Jurkat, Clone E6-1 (cell line): ENCODE measurements at places on chromosomes 5 and 9.
A peak's percentile ranks its signal among the peaks of the same experiment; 100 is the strongest.

GRCh38 chr9:36222449-36222848 is 31.7 kb downstream of the CLTA start:
- DNase-seq, result no peak

DNA sequence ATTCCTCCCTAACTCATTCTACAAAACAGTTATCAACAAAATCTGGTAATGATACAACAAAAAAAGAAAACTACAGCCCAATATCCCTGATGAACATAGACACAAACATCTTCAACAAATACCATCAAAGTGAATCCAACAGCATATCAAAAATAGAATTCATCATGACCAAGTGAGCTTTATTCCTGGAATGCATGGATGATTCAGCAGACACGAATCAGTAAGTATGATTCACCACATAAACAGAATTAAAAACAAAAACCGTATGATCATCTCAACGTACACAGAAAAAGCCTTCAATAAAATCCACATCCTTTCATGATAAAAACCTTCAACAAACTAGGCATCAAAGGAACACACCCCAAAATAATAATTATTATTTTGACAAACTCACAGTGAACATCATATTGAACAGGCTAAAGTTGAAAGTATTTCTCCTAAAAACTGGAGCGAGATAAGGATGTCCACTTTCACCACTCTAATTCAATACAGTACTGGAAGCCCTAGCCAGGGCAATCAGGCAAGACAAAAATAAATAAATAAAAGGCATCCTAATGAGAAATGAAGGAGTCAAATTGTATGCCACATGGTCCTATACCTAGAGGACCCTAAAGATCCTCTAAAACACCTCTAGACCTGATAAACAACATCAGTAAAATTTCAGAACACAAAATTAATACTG is 305.1 kb upstream of the RGMB start:
- DNase-seq, result no peak

GRCh38 chr5:4410151-4410550 is 730.0 kb upstream of the ADAMTS16 start:
- DNase-seq, result no peak

DNA sequence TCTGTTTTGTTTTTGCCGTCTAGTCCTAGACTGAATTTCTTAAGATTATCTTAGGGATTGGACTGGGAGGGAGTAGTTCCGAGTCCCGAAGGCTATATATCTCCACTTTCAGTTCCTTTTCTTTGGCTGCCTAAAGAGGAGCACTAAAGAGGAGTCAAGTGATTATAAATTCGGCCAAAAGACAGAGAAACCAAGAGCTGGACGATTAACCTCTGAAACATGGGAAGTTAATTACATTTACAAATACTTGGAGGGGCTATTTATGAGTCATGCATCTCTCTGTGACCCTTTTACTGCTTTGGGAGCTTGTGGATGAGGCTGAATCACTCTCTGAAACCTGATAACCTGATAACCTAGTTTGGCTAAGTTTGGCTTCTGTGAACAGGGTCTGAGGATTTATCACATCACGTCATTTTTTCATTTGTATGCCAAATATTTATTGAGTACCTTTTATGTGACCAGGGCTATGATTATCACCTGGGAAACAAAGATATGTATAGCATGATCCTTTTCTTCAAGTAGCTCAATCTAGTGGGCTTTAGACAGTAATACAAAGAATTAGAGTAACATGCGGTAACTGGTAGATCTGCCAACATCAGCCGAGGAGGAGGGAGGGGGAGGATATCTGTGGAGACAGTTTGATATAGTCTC is 180.9 kb downstream of the CD180 start:
- DNase-seq, result no peak

DNA sequence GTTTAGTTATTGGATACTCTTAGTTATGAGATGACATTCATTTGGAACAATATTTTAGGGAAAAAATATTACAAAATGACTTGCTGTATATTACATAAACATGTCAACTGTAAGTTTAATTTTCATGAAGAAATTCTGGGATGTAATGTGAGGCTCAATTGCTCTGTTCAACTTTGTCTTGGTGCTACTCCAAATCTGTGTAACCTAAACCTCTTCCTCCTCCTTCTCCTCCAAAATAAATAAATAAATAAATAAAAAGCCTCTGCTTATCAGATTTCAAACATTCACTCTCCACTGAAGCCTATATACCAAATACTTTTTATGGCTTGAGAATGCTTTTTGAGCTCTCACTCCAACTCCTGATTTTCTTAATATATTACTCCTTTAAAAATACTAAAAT is 27.7 kb downstream of the ACTBL2 start:
- DNase-seq, result no peak

- peak; percentile 43 for DNase-seq
Measured at GRCh38 chr5:12292610-12293204, 388.5 kb upstream of the CTNND2 start.

- DNase-seq, result no peak
Measured at GRCh38 chr9:14432666-14433350, 118.9 kb upstream of the NFIB start.

DNA sequence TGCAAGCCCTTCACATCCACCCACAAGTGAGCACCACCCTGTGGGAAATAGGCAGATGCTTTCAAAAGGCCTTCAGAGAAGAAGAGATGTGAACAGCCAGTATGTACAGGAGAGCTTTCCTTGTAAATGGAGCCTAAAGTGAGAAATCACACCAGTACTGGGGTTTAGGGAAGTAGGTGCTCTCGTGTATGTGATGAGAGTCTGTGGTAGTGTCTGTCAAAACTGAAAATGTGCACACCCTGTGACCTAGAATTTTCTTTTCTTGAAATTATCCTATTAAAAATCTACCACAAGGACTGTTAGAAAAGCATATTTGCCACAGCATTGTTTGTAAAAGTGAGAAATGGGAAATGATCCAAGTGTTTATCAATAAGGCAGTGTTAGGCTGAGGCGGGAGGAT is 16.6 kb downstream of the OTULINL start:
- DNase-seq, result no peak

- DNase-seq, result no peak
Measured at GRCh38 chr9:8157683-8158324, 358.2 kb upstream of the DMAC1 start.

- no peak for DNase-seq
Measured at GRCh38 chr5:80474929-80475328, 13.0 kb upstream of the FAM151B start.

GRCh38 chr9:109253637-109254284 is 67.1 kb downstream of the EPB41L4B start:
- DNase-seq, result no peak

DNA sequence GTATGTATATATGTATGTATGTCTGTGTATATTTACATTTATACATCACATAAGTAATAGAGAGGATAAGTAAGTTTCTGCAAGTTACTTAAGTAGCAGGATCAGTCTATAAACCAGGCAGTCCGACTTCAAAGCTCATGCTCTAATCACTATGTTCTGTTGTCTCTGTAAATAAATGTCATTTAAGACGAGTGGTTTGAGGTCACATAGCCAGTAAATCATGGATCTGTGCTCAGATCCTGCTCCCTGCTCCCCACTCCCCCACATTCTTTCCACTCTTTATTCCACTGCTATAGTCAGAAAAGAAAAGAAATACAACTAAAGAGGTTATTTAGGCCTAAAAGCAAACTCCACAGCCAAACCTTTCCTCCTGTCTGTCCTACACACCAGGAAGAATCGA is 90.4 kb downstream of the SERINC5 start:
- no peak for DNase-seq

DNA sequence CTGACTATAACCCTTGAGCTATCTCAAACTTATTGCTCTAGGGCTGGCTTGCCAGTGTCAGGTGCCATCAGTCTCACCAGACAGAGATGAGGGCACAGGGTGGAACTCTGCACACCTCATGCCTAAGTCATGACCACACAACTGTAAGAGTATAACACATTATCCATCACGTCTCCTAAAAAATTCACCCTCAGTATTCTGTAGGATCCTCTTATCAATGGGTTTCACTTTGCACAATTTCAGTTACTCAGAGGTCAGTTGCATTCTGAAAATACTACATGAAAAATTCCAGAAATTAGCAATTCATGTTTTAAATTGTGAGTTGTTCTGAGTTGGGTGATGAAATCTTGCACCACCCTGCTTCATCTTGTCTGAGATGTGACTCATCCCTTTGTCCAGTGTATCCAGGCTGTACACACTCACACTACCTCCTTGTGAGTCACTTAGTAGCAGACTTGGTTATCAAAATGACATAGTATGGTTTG is 690.9 kb upstream of the CDH18 start:
- no peak for DNase-seq

DNA sequence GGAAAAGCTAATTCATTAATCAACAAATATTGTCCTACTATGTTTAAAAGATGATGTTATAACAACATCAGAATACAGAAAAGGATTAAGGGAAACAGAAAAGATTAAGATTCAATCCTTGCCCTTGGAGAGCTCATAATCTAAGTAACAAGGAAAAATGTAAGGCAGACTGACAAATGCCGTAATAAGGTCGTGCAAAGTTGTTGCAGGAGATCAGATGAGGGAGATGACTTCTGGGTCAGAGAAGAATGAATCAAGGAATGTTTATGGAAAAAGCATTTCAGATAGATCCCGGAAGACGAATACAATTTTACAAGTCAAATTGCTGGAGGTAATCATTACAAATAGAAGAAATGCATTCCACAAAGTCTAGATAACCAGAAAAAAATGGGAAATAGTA is 6.4 kb downstream of the ADAMTS6 start:
- no peak for DNase-seq

GRCh38 chr5:142248853-142249462 is 75.9 kb downstream of the SPRY4 start:
- no peak for DNase-seq

DNA sequence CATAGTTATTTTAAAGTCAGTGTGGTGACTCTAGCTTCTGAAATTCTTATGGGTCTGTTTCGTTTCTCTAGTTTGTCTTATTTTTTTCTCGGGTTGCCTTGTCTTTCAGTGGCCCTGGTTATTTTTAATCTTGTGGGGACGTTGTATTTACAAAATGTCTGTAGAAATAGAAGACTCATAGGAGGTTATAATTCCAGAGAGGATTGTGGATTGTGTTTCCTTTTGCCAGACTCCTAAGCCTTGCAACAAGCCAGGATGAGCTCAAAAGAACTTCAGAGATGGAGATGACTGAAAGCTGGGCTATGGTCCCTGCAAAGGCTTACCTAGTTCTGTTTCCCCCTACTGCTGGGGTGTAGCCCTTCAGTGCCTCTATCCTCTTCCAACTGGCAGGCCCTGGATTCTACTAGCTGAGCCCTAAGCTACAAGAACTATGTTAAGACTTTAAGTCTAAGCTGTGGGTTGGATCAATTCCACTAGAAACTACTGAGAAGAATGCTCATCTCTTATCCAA is 32.2 kb upstream of the LECT2 start:
- DNase-seq, result no peak

DNA sequence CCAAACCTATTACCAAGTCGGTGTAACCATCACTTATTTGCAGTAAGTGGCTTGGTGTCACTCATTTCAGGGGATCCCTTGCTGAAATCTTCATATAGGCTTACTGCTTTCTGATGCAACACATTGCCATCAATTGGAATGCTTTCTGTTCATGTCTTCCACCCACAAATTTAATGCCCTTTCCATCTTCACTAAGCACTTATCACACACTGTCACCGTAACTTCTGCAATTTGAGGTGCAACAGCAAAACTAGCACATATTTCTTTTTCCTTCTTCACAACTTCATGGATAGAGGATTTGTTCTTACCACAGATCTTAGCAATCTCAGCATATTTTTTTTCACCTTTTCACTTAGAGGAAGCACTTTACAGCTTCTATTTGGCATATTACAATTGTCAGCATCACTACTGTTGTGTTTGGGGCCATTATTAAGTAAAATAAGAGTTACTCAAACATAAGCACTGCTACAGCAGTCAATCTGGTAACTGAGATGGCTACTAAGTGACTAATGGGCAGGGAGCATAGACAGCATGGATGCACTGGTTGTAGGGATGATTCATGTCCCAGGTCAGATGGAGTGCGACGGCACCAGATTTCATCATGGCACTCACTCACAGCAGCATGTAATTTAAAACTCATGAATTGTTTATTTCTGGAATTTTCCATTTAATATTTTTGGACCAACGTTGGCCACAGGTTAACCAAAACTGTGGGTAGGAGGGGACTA is 70.1 kb downstream of the PIP5K1B start:
- DNase-seq, result no peak

DNA sequence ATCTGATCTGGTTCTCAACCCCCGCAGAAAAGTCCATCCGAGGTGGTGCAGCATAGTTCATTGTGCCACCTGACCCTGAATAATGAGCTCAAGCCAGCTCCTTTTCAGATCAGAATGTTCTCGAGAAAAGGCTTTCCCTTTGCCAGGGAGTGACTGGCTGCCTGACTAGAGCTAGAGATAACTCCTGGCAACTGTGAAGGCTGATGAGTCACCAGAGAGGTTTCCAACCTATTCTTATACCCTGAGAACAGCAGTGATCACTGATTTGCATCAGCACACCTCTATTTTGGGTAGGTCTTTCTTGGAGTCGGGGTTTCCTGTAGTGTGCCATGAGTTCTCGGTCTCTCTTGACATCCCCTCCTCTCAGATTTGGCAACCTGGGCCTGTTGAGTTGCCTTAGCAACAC is 127.9 kb downstream of the PIK3R1 start:
- DNase-seq, result no peak

GRCh38 chr9:14591411-14591810 is 101.8 kb downstream of the ZDHHC21 start:
- no peak for DNase-seq

DNA sequence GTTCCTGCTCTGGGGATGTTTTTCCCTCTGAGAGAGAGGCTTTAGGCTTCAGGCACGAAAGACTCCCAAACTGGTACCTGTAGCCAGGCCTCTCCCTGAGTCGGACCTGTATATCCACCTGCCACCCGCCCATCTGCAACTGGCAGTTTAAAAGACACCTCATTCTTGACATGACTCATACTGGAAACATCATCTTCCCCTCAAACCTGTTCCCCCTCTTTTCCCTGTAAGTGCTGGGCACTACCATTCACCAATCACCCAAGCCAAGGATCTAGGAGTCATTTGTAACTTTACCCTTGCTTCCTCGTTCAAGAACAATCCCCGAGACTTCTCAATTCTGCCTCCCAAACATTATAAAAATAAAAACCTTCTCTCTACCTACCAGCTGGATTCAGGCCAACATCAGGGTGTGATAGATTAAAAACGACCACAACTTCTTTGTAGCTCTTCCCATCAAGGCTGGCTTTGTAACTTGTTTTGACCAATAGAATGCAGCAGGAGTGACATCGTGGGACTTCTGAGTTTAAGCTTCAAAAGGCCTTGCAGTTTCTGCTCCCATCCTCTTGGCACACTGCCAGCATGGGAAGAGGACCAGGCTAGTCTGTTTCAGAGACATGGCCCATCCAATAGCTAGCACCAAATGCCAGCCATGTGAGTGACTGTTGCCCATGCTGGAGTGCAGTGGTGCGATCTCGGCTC is 1.8 kb upstream of the WDR31 start:
- peak; percentile 81 for DNase-seq
